ENCODE measurements at places on chromosomes 11 and 22.

DNA sequence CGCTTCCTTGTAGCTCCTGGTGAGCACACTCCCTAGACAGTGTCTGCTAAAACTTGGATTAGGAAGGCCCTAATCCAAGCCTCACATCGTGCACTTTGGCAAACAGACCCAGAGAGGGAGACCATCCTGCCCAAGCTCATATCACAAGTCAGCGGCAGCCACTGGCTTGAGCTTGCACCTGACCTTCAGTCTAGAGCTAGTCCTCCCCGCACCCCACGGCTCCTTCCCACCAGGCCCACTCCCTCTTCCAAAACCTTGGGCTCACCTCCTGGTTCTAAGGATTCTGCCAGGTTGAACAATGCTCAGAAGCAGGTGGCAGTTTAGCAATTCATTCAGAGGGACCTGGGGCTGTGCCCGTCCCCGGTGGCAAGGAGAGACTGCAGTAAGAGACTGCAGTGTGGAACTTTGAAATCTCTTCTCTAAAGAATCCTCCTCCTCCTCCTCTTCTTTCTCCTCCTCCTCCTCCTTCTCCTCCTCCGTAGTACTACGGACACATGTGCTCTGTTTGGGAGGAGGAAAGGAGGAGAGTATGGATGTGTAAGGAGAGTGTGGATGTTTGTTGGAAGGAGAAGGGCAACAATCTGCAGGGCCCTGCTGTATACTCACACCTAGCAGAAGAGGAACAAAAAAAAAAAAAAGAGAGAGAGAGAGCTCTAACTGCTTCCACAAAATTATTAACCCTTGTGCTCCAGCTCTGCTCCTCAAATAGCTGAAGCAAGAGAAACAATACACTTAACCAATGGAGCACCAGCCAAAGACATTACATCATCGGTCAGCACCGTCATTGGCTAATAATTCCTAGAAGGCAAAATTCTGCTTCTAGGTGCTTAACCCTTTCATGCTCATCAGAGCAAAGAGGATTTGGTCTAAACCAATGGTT lies 6.0 kb downstream of the SYN3 start:
- DNase-seq = no peak

GRCh38 chr11:24587635-24588034 lies 90.8 kb downstream of the LUZP2 start:
- DNase-seq = no peak

DNA sequence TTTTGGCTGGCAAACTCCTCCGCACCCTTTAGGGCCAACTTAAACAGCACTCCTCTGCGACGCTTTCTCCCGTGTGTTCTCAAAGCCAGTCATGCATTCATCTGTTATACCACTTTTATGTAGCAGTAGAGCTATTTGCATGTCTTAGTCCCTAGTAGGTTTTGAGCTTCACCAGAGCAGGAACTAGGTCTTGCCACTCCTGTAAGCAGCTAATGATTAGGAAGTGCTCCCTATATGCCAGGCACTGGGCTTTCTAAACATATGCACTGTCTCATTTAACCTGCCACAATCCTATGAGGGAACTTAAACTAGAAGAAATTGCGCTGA lies 180.8 kb downstream of the DBX1 start:
- DNase-seq = no peak

DNA sequence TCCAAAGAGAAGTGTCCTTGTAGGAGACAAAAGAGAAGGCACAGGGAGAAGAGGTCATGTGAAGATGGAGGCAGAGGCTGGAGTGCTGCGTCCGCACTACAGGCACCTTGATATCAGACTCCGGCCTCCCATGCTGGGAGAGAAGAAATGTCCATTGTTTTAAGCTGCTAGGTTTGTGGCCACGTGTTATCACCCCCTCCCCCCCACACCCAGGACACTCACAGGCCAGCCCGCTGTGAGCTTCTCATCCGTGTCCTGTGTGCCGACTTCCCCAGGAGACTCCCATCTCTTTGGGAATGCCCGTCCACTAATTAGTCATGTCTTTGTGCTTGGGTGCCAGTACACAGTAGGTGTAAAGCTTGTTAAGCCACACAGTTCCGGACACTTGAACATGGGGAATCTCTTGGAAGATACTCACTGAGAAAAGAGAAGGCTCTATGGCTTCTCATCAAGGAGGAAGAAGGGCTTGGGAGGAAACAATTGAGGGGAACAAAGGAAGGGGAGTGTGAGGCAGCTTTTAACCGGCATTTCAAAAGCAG lies 1234.7 kb downstream of the TBC1D22A start:
- DNase-seq = no peak

GRCh38 chr22:23751441-23751996 lies 607 bp upstream of the ZNF70 start:
- no peak for DNase-seq

- DNase-seq = no peak
These were observed 21.4 kb downstream of the TMPRSS6 start for GRCh38 chr22:37088108-37088605.

GRCh38 chr22:47250995-47251765 lies 488.7 kb downstream of the TBC1D22A start:
- DNase-seq = no peak
